ENCODE measurements at places on chromosomes 1 and 21. TPM values are rescaled to one million over a fixed set of nuclear protein-coding genes. Genes with fewer than 3 reads are reported as not detected.

DNA sequence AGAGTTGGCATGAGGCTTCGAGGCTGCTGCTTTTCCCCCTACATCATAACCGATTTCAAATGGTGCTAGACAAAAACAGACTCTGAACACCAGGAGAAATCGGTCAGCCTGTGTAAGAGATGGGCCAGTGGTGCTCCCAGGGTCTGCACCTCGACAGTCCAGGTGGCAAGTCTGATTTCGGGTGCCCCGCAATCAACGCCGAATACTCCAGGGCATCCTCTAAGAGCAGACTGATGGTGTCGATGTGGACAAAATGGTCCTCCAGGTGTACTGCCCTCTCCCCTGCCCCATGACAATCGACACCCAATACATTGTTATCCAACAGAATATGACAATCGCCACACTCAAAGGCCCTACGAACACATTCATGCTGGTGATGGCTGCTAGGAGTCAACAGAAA is 50.0 kb downstream of the CD46 start:
- peaks cover 31% of the 10 kb centered on the region for H3K36me3 ChIP-seq
- H3K4me1 ChIP-seq = peaks cover 60% of the 10 kb centered on the region
- H3K27me3 ChIP-seq = no peaks in the 10 kb centered on the region
- no peak overlapping the region for H3K27ac ChIP-seq
- H3K4me3 ChIP-seq = no peak overlapping the region
- no peak for DNase-seq

Gene CHRM3
- total RNA-seq = 3.6 TPM

Gene IL22RA1
- total RNA-seq = 6.4 TPM

Gene KMO
- total RNA-seq = 0.06 TPM
